Effector memory CD4-positive, alpha-beta T cell (primary cell): ENCODE measurements at places on chromosomes 6 and 20.
A peak's percentile ranks its signal among the peaks of the same experiment; 100 is the strongest.

- peak; percentile 24 for DNase-seq
These were observed 47.3 kb upstream of the TNFAIP3 start for GRCh38 chr6:137819740-137820139.

DNA sequence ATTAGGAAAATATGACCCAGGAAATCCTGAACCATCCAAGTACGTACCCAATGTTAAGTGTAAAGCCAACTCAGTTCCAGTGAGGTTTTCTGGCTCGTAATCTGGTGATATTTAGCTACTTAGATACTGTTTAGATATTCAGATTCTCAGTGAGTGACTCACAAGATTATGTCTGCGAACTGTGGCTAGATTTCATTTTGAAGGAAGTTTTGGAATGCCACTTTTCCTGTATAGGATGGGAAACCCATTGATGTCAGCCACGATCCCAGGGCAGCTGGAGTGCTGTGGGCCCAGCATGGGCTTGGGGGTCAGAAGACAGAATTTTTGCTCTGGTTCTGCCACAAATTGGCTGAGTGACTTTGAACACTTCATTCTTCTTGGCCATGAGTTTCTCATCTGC is 76.3 kb downstream of the TMEM170B start:
- DNase-seq, result no peak

- no peak for DNase-seq
These were observed 693 bp downstream of the FAM50B start for GRCh38 chr6:3849681-3850450.

GRCh38 chr20:37501940-37502339 is 19.1 kb upstream of the NNAT start:
- DNase-seq, result no peak

GRCh38 chr20:59042151-59042795 is at the start of gene PRELID3B:
Gene PRELID3B, minus strand, starts transcription at chr20:59042786. Its CDS starts 56 bp downstream, at chr20:59042730.
- no peak for DNase-seq

DNA sequence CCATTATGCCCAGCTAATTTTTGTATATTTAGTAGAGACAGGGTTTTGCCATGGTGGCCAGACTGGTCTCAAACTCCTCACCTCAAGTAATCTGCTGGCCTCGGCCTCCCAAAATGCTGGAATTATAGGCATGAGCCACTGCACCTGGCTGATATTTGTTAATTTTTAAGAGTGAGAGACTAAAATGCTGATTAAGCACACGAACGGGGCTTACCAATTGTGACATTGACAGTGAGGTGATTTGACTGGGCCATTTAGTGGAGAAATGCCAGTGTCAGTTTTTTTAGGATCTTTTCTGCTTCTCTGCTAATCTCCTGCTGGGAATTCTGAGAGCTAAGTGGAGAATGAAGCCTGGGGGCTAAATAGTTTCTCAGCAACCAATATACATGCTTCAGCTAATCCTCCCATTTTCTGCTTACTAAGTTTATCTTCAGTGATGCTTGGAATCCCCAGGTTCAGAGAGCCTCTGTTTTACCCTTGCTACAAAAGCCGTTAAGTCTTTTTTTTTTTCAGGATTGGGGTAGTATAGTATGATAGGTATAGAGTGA is 9.8 kb upstream of the DEFB123 start:
- DNase-seq, result no peak

DNA sequence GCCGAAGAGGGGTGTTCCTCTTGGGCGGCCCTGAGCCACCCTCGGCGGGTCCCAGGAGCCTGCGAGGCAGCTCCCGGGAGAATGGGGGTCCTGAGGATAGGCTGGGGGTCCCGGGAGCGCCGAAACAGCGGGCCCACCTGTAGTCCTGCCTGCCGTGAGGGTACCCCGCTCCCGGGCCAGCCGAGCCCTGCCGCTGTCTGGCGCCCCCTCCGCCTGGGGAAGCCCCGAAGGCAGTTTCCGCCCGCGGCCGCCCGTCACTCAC is 280 bp downstream of the SPATA2 start:
- no peak for DNase-seq

- no peak for DNase-seq
These were observed 1.3 kb upstream of the SLC35D3 start for GRCh38 chr6:136920671-136921380.

- DNase-seq, result no peak
These were observed 341 bp upstream of the MCM9 start for GRCh38 chr6:118935331-118935668.

DNA sequence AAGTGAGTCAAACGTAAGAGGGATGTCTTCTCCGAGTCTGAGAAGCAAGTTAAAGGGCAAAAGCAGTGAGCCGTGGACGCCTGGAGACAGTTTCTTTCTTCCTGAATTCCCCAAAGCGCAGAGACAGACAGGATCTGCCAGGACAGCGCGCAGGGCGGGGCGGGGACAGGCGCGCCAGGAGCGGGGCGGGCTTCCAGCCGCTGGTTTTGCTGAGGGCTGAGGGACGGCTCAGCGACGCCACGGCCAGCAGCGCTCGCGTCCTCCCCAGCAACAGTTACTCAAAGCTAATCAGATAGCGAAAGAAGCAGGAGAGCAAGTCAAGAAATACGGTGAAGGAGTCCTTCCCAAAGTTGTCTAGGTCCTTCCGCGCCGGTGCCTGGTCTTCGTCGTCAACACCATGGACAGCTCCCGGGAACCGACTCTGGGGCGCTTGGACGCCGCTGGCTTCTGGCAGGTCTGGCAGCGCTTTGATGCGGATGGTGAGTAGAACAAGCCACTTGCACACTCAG is at the start of gene SCGN:
TSS of gene SCGN (plus strand) at position 209 of the 509 bp plus-strand sequence. CDS start at position 398, 189 bp downstream.
- DNase-seq, result no peak

DNA sequence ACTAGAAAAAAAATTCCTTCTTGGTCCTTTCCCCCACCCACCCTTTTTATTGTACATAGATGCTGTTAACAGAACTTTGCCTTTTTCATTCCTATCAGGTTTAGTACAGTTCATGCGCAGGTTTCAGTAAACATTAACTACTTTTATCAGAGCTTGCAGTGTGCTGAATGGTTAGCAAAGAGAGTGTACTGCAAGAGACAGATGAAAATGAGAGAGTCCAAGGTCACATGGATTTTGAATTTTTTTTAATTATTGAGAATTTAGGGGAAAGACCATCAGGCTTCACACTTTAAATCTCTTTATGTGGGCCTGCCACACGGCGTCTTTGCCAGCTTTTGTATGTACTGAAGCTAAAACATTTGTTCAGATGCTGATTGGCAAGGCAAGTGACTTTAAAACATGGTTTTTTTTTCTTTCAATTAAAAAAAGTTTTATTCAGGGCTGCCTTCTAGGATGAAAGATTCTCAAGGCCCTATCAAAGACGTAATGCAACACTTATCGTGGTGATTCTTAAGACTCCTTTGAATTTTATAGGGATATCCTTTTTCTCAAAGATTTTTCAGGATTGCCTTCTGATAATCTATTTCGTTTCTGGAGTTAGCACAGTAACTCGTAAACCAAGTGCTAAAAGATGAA is 32.2 kb downstream of the RREB1 start:
- DNase-seq, result no peak

DNA sequence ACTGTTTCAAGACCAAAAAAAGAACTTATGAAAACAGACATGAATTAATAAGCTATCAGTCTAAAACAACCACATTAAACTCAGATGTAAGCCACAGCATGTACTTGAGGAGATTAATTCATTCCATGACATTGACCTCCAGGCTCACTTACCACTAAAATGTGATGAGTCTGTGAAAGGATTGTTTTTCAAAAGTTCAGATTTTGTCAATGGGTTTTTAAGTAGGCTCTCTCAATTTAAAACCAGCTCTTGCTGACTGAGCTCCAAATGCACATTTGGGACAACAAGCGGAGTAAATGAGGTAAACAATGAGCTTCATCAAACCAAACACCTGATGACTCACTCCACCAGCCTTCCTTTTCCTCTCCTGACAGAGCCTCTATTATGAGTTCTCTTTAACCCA is 197.0 kb downstream of the SIM1 start:
- DNase-seq, result no peak

- no peak for DNase-seq
These were observed 325.9 kb upstream of the EPHA7 start for GRCh38 chr6:93745306-93745705.

GRCh38 chr6:29965873-29966601 is 23.7 kb downstream of the HLA-A start:
- DNase-seq, result peak; percentile 37

GRCh38 chr6:1436334-1437306 is 47.2 kb downstream of the FOXF2 start:
- DNase-seq, result no peak

DNA sequence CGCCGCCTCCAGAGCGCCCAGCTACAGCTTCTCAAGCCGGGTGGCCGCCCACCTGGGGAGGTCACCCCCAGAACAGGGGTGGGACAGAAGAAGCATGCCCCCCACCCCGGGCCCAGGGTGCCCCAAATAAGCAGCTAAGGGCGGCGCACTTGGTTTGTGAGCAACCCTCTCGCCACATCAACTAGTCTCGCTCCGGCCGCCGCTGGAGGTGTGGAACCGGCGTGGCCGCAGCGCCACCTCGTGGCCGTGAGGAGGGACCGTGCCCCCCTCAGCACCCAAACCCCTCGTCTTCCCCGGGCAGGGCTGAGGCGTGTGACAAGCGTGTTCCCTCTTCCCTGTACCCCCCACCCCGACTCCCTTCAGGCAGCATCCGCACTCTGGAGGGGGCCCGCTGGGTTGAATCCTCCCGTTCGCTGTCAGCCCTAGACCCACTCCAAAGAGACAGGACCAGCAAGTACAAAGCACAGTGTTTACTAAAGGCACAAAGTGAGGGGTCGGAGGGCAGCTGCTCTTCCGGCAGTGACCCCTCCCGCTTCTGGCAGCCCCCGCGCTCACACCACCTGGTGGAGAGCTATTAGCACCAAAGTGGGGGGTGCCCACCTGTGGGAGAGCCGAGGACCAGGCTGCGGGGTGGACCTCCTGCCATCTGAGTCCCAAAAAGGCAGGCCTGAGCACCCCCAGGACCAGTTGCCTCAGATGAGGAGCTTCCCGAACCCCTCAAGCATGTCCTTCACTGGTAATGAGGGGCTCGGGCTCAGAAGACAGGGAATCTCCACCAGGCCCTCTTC is 45.4 kb downstream of the MDFI start:
- DNase-seq, result peak; percentile 33

DNA sequence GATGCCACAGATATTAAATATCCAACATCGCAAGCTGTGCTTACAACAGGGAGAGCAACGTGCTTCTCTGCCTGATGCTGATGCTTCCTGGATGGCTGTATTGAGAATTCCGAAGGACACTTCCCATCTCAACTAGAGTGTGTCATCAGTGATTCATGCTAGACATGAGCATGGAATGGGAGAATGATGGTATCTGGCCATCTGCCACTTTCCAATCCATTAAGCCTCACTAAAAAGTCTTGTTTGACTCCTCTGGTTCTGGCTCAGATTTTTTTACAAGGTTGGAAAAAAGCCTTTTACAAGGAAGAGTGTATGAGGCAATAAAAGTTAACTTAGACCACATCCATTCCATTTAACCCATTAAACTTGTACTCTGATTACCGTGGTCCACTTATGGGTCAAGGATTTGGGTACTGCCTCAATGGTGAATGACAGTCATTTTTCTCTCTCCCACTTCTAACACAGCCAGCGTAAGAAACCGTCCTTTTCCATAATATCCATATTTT is 265.3 kb downstream of the UST start:
- no peak for DNase-seq

DNA sequence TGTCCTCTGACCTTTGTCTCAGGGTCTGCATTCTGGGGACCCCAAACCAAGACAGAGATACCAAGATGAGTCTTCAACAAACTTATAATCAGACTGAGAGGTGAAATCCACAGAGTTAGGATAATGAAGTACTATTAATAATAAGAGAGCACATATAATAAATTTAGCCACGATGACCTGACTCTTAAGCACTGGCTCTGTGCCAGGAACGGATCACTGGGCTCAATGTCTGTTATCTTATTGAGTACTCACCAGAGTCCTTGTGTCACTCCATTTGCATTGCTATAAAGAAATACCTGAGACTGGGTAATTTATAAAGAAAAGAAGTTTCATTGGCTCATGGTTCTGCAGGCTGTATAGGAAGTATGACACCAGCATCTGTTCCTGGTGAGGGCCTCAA is 18.9 kb upstream of the ITPR3 start:
- DNase-seq, result no peak

- DNase-seq, result no peak
These were observed 1.2 kb upstream of the ADGRF1 start for GRCh38 chr6:47043286-47043685.

GRCh38 chr20:41183391-41183790 is 46.0 kb downstream of the PLCG1 start:
- DNase-seq, result no peak

DNA sequence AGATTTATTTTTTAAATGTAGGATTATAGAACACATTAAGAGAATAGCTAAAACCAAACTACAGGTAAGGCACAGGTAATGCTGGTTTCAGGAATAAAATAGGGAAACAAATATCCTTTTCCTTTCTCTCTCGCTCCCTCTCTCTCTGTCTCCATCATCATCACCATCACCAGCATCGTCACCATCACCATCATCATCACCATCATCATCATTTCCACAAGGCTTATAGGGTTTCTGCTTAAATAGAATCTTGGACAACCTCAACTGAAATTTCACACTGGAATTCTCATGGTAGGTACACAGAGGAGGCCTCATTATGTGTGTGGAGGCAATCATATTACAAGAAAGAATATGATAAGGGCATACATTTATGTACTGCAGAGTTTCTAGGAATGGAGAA is 823.6 kb downstream of the MAFB start:
- DNase-seq, result no peak

GRCh38 chr20:49344975-49345374 is 67.1 kb upstream of the ZNFX1 start:
- no peak for DNase-seq

DNA sequence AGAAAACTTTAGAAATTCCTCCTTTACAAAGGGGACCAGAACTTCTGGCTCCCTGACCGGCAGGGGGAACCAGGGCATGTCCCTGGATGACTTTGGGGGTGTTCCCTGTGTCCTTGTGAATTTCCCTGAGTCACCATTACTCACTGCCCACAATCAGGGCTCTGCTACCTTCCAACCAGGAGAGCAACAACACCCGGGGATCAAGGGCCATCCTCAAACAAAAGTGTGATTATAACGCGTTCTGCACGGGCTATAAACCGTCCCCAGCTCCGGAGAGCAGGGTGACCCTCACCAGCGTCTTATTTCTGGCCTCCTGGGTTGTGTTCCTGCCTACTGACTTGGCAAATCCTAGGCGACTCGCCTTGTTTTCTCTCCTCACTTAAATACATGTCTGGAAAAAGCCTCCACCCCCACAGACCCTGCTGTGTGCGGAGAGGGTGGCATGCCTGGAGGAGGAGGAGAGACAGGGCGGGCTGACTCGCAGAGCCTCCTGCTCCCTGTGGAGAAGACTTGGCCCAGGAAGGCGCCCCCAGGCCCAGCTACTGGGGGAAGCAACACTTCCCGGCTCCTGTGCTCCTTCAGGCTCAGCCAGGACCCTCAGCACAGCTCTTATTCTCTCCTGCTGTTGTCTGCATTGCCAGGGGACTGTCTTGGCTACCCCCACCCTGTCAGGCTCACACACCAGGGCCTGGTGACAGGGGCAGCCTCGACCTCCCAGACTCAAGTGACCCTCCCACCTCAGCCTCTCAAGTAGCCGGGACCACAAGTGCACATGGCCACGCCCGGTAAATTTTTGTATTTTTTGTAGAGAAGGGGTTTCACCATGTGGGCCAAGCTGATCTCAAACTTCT is 54.1 kb downstream of the FGD2 start:
- no peak for DNase-seq

GRCh38 chr6:6332811-6333244 is 12.4 kb upstream of the F13A1 start:
- DNase-seq, result no peak

GRCh38 chr20:15319439-15319838 is 982.0 kb upstream of the FLRT3 start:
- DNase-seq, result no peak

- DNase-seq, result no peak
These were observed 292.2 kb upstream of the RSPO3 start for GRCh38 chr6:126826166-126826714.

GRCh38 chr6:122222761-122223160 is 176.7 kb upstream of the HSF2 start:
- no peak for DNase-seq
